Heart left ventricle (tissue), 16 donors: ENCODE measurements at places on chromosomes 16 and 17. TPM values are rescaled to one million over a fixed set of nuclear protein-coding genes. Genes with fewer than 3 reads are reported as not detected.

Gene TPSD1
- not detected for total RNA-seq

Gene CNGB1
- not detected for total RNA-seq

- H3K27ac ChIP-seq: no peak overlapping the region
- no peaks in the 10 kb centered on the region for H3K36me3 ChIP-seq
- DNase-seq: no peak
- H3K27me3 ChIP-seq: no peaks in the 10 kb centered on the region
- no peak overlapping the region for H3K4me3 ChIP-seq
Observed at GRCh38 chr17:72165192-72165866, 44.5 kb downstream of the SOX9 start.

DNA sequence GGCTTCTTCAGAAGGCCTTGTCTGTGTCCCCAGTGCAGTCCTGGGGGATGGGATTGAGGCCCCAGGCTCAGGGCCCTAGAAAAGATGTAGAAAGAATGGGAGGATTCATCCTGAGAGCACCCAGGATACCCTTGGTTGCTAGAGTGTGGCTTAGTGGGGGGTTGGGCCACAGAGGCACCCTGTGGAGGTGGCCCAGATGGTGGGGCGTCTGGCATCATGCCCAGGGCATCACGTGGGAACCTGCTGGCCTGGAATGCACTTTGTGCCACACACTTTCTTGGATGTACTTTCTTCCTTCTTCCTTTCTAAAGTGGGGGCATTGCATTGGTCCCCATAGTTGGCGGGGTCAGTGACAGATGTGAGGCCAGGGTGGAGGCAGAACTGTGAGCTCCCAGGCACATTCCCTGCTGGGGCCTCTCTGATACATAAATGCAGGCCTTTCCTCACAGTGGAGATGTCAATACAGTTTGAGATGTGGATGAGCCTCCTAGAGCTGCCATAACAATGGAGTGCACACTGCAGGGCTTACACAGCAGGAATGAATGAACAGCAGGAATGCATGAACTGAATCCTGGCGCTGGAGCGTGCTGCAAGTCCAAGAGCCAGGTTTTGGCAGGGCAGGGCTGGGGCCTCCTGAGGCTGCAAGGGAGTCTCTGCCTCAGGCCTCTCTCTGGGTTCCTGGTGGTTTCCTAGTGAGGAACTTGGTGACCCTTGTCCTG, 43.3 kb downstream of the MGAT5B start:
- no peaks in the 10 kb centered on the region for H3K36me3 ChIP-seq
- no peaks in the 10 kb centered on the region for H3K4me1 ChIP-seq
- no peak overlapping the region for H3K27ac ChIP-seq
- no peak overlapping the region for H3K4me3 ChIP-seq
- peaks cover 11% of the 10 kb centered on the region for H3K27me3 ChIP-seq
